ENCODE measurements at places on chromosomes 3 and 15.

GRCh38 chr3:59386165-59386564 is 336.3 kb upstream of the CFAP20DC start:
- DNase-seq = no peak

DNA sequence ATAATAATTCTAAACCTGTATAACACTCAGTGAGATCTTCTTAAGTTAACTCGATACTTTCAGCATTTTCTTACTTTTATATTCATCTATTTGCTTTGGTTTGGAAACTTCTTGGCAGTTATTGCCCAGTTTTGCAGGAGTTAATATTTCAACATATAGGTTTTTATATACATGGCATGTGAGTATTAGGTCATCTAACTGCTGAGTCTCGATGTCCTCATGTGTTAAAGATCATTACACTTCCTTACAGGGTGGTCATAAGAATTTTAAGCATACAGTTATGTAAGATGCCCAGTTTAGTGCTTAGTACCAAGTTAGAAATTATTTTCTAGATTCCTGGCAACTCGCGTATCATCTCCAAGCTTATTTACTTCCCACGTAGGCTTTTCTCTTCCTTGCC is 62.9 kb downstream of the TMEM39A start:
- DNase-seq = no peak

DNA sequence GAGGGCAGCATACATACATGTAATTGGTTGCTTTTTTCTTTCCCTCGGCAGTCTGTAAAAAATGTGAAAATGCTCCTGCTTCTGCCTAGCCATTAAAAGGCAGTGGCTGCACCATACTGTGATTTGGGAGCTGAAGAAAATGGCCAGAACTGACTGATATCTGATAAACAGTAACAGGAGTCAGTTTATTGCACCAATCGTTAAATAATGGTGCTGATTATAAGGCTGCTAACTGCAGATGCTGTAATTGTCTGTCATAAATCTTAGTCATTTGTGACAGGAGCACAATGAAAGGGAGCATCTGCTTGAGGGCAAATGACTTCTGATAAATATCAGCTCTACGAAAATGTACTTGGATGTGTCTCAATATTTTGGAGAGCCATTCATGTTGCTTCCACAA is 263.1 kb upstream of the DNAJC19 start:
- DNase-seq = peak; percentile 45

GRCh38 chr15:66287461-66288057 is 5.8 kb upstream of the DIS3L start:
- no peak for DNase-seq

DNA sequence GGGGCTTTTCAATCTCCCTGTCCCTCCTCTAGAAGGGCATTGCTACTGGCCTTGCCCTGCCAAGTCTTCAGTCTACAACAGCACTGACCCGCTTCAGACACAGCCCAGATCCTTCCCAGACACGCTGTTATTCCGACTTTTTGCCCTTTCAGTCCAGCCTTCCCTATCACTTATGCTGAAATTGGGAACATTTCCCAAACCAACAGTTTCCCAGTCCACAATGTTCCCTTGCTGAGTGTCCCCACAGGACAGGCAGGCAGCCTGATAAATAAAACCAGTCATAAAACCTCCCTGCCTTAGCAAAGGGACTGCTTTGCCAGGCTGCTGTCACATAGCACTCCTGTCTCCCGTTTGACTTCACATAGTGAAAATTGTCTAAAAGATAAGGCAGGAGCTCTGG is 43.5 kb downstream of the GOLGA6L2 start:
- DNase-seq = no peak

GRCh38 chr15:63587527-63587926 is 9.7 kb upstream of the FBXL22 start:
- DNase-seq = no peak

- no peak for DNase-seq
Observed at GRCh38 chr3:75894234-75894633, 108.9 kb upstream of the ZNF717 start.

- DNase-seq = no peak
Observed at GRCh38 chr15:85763157-85763556, 31.6 kb downstream of the KLHL25 start.

GRCh38 chr3:193732391-193732790 is 139.4 kb downstream of the OPA1 start:
- DNase-seq = no peak

DNA sequence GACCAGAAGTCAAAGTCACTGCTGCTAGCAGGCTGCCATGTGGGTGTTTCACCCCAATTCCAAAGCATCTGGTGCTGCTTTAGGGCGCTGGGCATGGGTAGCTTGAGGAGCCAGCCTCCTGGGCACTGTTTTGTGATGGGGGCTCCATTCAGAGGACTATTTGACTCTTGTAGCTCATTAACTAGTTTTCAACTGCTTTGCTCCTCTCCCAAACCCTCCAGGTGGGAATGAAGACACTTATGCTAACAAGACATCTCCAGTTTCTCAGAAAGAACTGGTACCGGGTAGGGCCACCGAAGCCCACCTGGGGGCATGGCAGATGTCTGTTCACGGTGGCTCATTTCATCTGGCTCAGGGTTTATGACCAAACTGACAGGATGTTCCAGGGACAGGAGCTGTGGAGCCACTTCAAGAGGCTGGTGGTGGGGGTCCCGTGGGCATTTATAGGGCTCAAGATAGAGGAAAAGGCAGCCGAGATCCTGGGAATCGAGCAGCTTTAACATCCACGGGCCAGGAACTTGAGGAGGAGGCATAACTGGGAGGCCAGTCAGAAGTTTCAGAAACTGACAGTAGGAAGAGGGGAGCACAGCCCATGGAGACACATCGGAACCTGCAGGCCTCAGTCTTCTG is 17.7 kb downstream of the AMOTL2 start:
- DNase-seq = no peak

DNA sequence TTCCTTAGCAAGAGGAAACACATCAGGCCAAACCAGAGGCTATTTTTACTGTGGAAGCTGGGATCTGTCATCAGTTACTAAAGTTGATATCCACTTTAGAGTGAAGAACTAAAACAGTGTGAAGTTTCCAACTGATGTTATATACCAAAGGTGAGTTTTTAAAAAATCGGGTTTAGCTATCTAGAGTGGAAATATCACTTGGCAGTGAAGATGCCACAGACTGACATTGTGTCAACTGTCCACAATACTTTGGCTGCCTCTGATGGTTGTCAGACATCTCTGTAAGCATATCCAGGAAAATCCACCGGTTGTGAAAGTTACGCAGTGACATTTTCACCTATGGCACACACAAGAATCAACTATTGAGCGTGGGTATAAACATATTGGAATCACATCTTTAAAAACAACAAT is 9.2 kb downstream of the ZIC1 start:
- no peak for DNase-seq

DNA sequence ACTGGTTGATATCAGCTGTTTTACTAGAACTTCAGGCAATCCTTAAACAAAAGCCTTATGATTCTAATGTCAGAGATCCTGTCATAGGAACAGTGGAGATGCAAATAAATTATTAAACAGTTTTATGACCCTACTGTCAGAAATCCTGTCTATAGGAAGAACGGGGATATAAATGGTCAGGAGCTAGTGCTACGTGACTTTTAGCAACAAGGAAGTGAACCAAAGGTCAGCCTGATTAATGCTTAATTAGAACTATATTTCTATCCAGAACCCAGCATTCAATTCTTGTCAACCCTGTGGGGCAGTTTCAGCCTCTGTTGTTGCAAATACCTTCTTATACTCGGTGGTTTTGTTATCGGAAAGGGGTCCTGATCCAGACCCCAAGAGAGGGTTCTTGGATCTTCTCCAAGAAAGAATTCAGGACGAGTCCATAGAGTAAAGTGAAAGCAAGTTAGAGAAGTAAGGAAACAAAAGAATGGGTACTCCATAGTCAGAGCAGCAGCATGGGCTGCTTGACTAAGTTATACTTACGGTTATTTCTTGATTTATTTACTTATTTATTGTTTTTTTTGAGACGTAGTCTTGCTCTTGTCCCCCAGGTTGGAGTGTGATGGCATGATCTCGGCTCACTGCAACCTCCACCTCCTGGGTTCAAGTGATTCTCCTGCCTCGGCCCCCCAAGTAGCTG is 59.9 kb upstream of the RNU6-1 start:
- no peak for DNase-seq

- DNase-seq = peak; percentile 46
Observed at GRCh38 chr3:149299938-149300801, 33.3 kb downstream of the TM4SF18 start.

DNA sequence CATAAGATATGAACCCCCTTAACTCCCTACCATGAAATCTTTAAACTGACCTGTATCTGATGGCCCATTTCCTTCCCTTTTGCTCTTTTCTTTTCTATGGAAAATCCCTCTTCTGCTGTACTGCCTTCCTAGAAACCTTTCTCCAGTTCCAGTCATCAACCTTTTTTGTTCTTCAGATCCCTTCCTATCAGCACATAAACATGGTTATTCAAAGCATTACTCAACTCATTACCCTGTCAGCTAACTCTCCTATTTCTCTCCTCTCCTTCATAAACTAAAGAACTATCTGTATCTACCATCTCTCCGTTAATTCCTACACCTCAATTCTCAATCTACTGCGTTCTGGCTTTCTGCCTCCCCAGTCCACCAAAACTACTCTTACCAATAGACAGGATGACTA is 13.0 kb downstream of the TERC start:
- no peak for DNase-seq

- no peak for DNase-seq
Observed at GRCh38 chr15:69861331-69862171, 236.2 kb downstream of the TLE3 start.

GRCh38 chr3:140316868-140317400 is 360.9 kb upstream of the TRIM42 start:
- no peak for DNase-seq

- no peak for DNase-seq
Observed at GRCh38 chr3:14410503-14411165, 8.2 kb downstream of the SLC6A6 start.

DNA sequence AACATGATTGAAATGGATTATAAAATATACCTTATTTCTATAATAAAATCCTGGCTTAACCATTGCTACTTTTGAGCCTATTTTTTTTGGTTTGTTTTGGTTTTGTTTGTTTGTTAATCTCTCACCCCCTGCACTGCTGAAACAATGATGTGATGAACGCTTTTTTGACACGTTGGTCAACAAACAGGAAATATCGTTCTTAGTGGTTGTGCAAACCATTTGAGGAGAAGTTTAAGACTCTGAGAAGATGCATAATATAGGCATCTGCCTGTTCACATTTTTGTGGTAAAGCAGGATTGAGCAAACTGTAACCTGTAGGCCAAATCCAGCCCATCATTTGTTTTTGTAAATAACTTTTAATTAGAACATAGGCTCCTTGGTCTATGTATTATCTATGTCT is 75.5 kb upstream of the MDFIC2 start:
- no peak for DNase-seq

GRCh38 chr15:93347986-93348385 is 259.0 kb upstream of the RGMA start:
- DNase-seq = no peak

- no peak for DNase-seq
Observed at GRCh38 chr3:180408654-180409053, 193.3 kb upstream of the TTC14 start.

DNA sequence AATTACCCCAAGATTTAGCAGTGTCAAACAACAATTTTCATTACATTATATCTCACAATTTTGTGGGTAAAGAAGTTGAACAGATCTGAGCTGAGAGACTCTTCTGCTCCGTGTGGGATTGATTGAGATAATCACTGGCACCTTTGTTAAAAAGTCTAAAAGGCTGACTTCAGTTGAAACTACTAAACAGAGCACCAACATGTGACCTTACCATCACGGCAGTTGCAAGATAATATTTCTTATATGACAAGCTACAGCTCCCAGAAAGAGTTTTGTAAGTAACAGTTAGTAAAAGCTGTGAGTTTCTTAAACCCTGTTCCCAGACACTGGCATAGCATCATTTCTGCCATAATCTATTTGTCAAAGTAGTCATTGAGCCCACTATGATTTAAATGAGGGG is 25.0 kb downstream of the CGGBP1 start:
- no peak for DNase-seq

GRCh38 chr15:51405693-51406523 is 64.5 kb downstream of the GLDN start:
- DNase-seq = no peak

- DNase-seq = no peak
Observed at GRCh38 chr15:100661156-100661555, 58.8 kb downstream of the ASB7 start.

GRCh38 chr3:51353131-51353530 is 32.0 kb upstream of the MANF start:
- DNase-seq = no peak

DNA sequence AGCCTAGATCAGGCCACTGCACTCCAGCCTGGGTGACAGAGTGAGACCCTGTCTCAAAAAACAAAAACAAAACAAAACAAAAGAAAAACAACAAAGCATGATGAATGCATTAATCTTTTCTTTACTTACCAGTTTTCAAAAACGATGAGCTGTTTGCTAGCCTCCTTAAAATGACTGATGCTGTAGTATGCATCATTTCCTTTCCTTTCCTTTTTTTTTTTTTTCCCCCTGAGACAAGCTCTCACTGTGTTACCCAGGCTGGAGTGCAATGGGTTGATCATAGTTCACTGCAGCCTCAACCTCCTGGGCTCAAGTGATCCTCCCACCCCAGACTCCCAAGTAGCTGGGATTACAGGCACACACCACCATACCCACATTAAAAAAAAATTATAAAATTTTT is 202.0 kb downstream of the ADAMTSL3 start:
- no peak for DNase-seq

DNA sequence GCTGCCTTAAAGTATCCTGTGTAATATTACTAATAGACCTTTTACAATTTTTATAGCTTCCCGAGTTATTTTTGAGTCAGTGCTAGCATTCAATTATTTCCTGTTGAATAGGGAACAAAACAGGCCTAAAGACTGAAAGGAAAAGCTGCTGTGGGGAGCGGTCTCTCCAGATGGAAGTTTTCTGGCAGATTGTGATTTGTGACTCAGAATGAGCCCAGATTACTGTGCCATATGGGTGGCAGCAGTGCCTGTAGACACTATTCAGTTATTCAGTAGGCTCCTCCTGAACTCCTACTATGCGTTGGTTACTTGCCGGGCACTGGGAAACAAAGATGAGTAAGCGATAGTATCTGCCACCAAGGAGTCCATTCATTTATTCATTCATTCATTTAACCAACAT is 211.8 kb downstream of the CHST2 start:
- no peak for DNase-seq

- peak; percentile 42 for DNase-seq
Observed at GRCh38 chr15:80464951-80465625, 60.9 kb downstream of the ARNT2 start.

GRCh38 chr15:29568840-29569532 is 253.3 kb downstream of the TJP1 start:
- no peak for DNase-seq

DNA sequence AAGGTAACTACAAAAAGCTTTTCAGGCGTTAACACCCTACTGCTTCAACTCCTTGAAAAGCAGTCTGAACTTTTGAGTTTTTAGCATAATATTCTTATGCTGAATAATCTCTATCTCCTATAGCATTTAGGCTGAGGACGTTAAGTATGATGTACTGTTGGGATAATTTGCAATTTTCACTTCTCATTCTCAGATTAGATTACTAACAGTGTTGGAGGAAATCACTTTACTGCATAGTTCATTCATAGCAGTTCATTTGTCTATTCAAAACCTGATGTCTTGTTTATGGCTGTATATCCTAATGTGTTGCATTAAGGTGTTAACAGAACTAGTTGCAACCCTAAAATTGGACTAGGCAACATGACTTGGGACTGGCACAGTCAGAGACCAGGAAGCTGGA is 983.1 kb downstream of the FHIT start:
- DNase-seq = no peak
